M059J (cell line): ENCODE measurements at places on chromosomes 7 and 10. TPM values are rescaled to one million over a fixed set of nuclear protein-coding genes. Genes with fewer than 3 reads are reported as not detected.

- no peak for DNase-seq
Observed at GRCh38 chr10:5043716-5044115, 40.1 kb upstream of the AKR1C2 start.

DNA sequence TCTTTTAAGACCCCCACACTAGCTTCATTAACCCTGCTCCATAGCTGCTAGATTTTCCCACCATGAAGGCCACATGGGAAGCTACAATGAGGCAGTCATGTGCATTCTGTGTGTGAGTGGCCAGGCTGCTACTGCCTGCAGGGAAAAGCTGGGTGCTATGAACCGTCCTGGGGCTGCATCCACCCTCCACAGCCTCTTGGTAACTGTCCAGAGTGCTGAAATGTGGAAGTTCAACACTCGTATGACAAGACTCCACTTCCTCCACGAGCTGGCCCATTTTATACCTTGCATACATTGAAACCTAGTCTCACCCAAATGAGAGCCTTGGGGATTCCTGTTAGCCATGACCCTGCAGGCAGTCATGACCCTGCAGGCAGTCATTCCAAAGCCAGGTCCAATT, 59.4 kb downstream of the CUZD1 start:
- peak; percentile 42 for DNase-seq

DNA sequence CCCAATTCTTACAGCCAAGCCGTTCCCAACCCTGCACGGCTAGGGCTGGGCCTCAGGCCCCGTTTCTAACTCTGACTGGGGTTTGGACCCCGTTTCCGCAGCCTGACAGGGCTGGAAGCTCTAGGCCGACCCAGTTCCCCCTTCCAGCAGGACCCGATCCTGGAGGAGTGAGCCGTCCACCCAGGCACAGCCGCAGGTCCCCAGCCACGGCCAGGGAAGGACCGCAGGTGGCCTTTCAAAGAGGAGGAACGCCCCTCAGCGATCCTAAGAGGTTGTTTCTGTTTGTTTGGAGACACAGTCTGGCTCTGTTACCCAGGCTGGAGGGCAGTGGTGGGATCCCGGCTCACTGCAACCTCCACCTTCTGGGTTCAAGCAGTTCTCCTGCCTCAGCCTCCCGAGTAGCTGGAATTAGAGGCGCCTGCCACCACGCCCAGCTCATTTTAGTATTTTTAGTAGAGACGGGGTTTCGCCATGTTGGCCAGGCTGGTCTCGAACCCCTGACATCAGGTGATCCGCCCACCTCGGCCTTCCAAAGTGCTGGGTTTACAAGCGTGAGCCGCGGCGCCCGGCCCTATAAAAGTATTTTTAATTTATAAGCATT, 778 bp upstream of the GET4 start:
- no peak for DNase-seq

DNA sequence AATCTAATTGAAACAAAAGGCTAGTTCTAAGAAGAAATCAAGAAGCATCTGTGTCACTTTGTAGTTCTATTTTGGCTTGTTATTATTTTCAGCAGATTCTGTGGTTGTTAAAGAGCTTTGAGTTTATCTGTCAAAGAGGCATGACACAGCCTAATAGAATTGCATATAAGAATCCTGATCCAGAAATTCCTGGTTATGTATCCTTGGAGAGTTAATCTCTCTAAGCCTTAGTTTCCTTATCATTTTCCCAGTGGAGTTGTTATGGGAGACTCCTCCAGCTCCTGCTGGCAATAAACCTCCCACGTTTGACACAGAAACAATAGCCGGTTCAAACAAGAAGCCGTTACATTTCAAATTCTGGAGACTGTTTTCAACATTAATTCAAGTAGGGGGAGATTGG, 288.3 kb downstream of the SDHAF3 start:
- no peak for DNase-seq

DNA sequence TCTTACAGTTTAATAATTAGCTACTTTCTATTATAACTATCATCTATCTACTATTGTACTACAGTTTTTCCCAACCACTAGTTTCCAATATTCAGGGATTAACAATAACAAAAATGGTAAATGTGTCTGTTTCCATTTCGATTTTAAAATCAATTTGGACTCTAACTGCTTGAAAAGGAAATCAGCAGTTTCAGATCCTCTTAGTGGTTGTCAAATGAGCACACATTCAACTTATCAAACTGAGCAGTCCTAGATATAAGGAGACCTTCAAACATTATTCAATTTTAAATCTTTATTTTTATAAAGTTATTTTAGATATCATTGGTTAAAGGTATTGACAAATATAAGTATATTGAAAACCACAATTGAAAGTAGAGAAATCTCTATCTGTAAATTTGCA, 46.8 kb upstream of the CD36 start:
- no peak for DNase-seq

The SNCG gene
- 3.2 and 5.5 TPM in 2 replicates for total RNA-seq

DNA sequence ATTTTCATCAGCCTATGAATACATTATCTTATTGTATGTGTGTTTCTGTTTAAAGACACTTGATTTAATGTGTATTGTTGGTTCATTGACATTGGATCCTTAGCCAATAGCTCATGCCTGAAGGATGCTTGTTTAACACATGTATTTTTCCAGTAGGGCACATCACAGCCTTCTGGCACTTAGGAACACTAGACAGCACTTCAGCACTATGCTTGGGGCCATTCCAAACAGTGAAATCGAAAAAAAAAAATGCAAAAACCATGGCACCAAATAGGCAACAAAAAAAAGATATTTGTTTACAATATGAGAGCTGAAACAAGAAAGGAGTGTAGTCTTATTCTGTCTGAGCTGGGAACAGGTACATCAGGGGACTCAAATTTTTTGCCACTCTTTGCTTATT, 262.8 kb downstream of the SLC25A13 start:
- DNase-seq, result no peak

DNA sequence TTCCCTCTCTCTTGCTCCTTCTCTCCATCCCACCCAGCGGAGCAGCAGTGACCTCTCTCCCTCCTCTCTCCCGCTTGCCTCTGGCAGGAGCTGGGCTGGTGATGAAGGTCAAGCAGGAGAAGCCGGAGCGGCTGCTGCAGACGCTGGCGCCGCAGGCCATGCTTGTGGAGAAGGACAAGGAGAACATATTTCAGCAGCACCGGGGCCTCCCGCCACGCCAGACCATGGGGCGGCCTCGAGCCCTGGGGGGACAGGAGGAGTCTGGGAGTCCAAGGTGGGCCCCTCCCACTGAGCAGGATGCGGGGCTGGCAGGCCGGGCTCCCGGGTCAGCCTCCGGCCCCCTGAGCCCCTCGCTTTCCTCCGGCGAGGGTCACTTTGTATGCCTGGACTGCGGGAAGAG, 17.3 kb downstream of the ZNF775 start:
- no peak for DNase-seq

- peak; percentile 57 for DNase-seq
Observed at GRCh38 chr7:135508883-135509588, 866 bp downstream of the CNOT4 start.

The PRLHR gene
- not detected in 2 replicates for total RNA-seq

The RGS10 gene
- total RNA-seq, result 18.6 and 32.4 TPM in 2 replicates

The TMEM254 gene
- 16.9 and 20.6 TPM in 2 replicates for total RNA-seq

DNA sequence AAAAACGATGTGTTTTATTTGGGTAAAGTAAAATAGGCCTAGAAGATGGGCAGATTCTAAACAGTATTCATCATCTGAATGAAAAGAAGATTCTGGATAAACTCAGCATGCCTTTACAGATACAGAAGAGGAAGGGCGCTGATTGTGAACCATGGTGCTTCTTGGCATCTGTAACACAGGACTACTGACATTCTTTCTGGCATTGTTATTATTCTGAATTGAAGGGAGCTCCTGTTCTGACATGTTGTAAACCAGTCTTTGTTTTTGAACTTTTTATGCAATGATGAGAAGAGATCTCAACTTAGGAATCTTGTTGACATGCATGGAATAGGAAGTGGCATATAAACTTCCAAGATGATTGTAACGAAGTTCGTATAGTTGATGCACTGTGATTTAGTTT, 13.5 kb downstream of the RPA3 start:
- no peak for DNase-seq
